Jurkat, Clone E6-1 (cell line): ENCODE measurements at places on chromosomes 2 and 18.

DNA sequence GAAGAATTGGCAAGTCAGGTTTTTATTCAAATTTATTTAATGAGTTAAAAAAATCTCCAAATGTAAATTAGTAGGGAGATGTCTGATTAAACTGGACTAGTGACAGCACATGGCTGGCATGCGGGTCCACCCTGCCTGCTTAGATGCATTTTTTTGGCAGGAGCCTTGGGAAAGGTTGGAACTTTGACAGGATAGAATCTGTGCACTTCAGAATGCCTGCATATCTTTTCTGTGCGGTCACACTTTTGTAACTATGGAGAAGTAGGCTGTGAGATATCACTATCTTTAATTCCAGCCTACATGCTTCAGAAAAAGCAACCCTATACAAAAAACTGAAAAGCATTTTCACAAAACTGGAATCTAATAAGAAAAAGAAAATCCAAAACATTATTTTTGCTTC is 317.8 kb downstream of the MBD2 start:
- DNase-seq, result no peak

DNA sequence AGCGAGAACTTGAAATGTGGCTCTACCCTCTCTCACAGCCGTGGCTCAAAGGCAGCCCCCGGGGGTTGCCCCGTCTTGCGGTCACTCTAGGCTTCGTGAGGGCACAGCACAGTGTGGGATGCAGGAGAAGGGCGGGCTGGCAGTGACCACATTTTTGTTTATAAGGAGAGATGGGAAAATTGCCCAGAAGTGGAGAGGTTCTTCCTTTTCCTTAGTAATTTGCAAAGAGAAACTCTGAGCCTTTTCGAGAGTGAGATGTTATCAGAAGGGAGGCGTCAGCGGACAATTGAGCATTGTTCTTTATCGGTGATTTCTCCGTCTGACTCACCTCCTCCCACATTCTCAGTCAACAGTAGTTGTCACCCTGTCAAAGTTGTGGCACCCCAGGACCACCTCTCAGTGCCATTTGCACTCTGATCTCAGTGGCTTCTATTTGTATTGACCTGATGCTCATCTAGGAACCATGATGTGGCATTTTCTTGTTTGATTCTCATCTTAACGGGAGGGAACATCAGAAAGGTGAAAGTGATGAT is 89.6 kb downstream of the ACAA2 start:
- no peak for DNase-seq

- DNase-seq, result no peak
Measured at GRCh38 chr2:959457-959856, 8.8 kb downstream of the SNTG2 start.

DNA sequence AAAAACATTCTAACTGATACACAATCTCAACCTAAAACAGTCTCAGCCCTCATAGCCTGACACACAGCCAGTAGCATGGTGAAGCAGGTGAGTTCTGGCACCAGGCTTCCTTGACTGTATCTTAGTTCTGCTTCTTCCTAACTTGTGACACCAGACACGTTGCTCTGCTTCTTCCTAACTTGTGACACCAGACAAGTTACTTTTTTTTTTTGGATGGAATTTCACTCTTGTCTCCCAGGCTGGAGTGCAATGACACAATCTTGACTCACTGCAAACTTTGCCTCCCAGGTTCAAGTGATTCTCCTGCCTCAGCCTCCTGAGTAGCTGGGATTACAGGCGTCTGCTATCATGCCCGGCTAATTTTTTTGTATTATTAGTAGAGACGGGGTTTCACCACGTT is 6.7 kb upstream of the ATG16L1 start:
- no peak for DNase-seq

GRCh38 chr2:193251909-193252308 is 1057.2 kb upstream of the TMEFF2 start:
- DNase-seq, result no peak

- no peak for DNase-seq
Measured at GRCh38 chr2:121160366-121160765, 124.6 kb downstream of the TFCP2L1 start.
